Stimulated activated CD8-positive, alpha-beta memory T cell treated with anti-CD3 and anti-CD28 coated beads, Interleukin-4, amount 100 ng/mL, for 4 hours (primary cell): ENCODE measurements at places on chromosomes 7 and 10.

GRCh38 chr10:125605167-125605566 is 77.8 kb downstream of the TEX36 start:
- no peak for DNase-seq

DNA sequence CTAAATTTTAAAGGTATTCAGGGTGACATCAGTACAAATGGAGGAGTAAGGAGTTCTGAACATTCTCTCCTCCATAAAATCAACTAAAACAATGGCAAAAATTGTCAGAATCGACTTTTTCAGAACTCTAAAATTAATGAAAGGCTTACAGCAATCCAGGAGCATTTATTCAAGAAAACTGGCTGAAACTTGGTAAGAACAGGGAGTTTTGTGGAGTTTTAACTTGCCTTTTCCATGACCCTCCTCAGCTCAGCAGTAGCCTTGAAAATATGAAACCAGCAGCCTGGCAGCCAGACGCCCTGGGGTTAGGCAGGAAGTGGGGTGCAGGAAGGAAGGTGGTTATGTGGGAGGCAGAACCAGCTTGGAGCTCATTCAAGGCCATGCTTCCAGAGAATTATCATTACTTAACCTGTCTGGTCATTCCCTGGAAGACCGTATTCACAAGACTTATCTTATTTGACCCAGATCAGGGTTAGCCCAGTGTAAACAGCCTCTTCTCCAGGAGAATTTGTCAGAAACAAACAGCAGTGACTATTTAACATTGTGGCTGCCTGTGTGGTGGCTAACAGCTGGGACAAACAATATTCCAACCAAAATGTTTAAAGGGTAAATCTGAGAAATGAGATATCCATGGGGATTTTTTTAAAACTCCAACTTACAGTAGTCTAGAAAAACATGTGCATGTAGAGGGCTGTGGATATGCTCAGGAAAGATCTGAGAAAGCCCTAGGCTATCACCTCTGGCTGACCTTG is 75.7 kb upstream of the MACROH2A2 start:
- no peak for DNase-seq

GRCh38 chr7:122092964-122093797 is 50.9 kb downstream of the AASS start:
- DNase-seq = no peak

GRCh38 chr7:74275401-74275881 is 13.8 kb upstream of the CLIP2 start:
- no peak for DNase-seq

DNA sequence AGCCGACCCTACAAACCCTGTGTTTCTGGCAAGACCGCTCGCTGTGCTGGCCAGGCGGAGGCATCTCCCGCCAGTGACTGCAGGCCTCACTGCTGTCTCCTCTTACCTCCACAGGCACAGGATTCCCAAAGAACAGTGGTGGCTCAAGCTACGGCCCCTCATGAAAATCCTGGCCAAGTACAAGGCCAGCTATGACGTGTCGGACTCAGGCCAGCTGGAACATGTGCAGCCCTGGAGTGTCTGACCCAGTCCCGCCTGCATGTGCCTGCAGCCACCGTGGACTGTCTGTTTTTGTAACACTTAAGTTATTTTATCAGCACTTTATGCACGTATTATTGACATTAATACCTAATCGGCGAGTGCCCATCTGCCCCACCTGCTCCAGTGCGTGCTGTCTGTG is 36.2 kb downstream of the PITRM1 start:
- DNase-seq = no peak

- DNase-seq = no peak
Measured at GRCh38 chr7:128104108-128104742, 73.0 kb upstream of the LRRC4 start.

DNA sequence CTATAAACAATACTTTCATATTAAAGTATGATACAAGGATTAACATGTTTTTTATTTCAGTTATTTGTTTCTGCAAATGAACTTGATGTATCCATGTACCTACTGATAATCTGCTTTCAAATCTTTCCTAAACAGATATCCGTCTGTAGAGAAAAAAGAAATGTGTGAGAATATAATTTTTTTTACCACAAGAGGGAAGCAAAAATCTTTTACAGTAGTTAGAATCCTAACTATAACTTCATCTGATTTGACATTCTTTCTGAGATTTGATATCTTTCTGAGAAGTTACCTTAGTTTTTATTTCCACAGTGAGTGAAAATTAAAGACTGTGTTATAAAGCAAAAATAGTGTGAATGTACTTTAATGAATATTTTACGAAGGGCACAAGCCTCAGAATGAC is 203.9 kb upstream of the PCLO start:
- DNase-seq = no peak

DNA sequence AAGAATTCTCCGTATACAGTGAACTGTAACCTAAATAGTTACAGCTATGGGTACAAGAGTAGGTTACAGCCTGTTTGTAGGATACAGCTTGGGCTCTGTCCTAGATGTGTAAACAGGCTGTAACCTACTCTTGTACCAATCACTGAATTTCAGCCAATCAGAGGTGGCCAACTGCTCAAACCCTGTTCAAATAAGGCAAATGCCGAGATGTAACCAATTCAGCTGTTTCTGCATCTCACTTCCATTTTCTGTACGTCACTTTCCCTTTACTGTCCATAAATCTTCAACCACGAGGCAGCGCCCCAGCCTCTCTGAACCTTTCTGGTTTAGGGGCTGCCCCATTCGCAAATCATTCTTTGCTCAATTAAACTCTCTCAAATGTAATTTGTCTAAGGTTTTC is 8.3 kb upstream of the MMP21 start:
- no peak for DNase-seq

GRCh38 chr7:3151784-3152183 is 108.1 kb upstream of the CARD11 start:
- DNase-seq = no peak

GRCh38 chr10:92408017-92408361 is 117.0 kb downstream of the MARCHF5 start:
- no peak for DNase-seq

DNA sequence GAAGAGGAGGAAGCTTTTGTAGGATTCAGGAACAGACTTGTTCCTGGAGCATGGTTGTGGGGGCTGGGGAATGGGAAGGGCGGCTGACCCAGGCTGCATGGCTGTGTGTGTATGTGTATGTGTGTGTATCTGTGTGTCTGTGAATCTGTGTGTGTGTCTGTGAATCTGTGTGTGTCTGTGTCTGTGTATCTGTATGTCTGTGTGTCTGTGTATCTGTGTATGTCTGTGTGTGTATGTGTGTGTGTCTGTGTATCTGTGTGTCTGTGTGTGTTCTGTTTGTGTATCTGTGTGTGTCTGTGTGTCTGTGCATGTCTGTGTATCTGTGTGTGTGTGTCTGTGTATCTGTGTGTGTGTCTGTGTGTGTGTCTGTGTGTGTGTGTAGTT is 6.6 kb upstream of the STX1A start:
- no peak for DNase-seq

GRCh38 chr7:107993891-107994291 is 9.1 kb downstream of the LAMB1 start:
- no peak for DNase-seq

DNA sequence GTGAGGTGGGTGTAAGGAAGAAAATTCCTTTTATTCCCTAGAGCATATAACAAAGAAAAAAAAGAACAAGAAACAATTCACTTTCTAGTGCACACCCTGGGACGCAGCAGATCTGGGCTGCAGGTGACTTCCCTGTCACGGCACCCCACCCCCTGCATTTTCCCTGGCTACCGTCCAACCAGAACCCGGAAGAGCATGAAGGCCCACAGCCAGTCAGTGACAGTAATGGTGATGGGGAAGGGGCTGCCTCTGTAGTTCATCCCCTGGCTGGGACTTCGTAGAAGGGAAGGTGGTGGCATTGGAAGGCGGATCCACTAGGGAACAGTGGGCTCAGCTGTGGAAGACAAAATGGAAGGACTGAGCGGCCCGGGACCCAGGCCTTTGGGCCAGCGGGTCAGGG is 236.7 kb downstream of the BUB3 start:
- DNase-seq = no peak

DNA sequence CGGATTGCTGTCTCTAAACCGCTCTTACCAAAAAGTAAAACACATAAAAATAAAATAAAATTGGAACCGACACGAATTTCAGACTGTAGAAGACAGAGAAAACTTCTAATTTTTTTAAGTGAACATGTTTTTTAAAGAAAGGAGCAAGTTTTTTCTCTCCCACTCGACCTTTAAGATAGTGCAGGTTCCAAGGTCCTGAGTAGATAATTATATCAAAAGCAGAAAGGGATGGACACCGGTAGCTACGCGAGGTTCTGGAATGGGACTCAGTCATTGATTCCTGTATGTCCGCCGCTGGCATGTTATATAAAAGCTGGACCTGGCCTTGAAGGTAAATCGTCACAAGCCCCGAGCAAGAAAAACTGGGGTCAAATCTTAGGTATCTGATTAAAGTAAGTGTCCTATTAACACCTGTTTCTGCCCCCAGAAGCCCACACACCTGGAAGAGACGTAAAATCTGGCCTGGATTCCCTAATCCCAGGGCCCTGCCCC is 462 bp upstream of the CISD1 start:
- DNase-seq = no peak

DNA sequence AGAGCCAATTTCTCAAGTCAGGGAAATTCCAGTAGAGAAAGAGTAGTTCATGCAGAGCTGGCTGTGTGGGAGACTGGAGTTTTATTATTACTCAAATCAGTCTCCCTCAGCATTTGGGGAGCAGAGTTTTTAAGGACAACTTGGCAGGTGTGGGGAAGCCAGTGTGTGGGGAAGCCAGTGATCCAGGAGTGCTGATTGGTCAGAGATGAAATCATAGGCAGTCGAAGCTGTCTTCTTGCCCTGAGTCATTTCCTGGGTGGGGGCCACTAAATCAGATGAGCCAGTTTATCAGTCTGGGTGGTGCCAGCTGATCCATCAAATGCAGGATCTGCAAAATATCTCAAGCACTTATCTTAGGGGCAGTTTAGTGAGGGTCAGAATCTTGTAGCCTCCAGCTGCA is 194.6 kb upstream of the NRG3 start:
- DNase-seq = no peak

GRCh38 chr10:106826716-106827115 is 337.8 kb downstream of the SORCS1 start:
- DNase-seq = no peak

DNA sequence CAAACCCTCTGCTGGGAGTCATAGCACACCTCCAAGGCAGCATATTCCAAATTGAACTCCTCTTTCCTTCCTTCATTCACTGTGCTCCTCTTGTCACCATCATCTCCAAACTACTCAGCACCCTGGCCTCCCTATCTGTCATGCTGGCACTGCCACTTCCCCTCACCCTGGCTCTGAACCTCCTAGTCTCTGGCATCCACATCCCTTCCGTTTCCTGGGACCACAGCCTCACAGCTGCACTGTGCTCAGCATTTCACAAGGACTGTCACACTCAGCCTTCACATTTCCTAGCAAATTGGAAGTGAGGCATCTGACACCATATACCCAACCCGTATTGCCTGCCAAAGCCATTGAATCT is 124.7 kb downstream of the WDR11 start:
- DNase-seq = no peak

DNA sequence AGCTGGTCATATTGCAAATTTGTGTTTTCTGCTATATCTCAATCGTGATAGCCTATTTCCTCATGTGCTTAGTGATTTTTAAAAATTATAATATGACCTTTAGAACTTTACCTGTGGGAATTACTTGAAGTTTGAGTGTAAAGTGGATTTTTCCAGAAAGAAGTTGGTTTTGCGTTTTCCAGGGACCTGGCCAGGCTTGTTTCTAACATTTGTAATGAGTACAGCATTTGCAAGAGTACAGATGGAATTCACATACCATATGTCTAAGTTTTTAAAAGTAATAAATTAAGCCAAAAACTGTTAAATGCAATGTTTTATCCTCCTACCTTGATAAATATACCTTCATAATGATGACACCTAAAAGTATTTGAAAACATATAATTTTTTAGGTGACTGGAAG is 443.2 kb downstream of the REEP3 start:
- no peak for DNase-seq

DNA sequence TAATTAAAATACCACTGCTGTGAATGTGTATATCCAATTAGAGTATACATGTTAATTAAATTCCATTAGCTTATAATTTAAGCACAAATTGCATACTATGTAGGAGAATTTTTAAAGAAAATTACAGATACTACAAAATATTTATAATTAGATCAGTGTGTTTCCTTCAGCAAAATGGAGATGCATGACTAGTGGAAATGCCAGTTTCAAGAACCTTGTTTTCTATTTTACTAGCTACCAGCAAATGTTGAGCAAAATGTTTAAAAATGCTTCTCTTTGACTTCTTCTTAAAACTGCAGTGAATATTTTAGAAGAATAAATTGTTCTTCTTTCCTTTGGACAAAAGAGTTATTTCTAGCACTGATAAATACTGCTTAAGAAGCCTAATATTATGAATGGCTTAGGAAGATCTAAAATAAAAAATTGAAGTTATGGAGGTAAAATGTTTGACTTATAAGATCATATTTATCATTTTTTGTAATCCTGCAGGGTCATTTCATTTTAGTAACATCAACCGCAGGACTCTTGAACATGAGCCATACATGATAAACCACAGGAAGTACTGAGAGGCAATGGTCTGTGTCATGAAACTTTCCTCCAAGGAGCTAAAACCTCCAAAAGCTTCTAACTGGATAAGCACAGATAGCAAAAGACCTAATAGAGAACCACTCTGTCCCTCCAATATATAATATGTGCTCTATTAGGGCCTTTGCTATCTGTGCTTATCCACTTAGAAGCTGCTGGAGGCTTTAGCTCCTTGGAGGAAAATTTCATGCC is 1066.0 kb upstream of the CELF2 start:
- no peak for DNase-seq

GRCh38 chr10:119700321-119700954 is 25.4 kb upstream of the INPP5F start:
- no peak for DNase-seq

DNA sequence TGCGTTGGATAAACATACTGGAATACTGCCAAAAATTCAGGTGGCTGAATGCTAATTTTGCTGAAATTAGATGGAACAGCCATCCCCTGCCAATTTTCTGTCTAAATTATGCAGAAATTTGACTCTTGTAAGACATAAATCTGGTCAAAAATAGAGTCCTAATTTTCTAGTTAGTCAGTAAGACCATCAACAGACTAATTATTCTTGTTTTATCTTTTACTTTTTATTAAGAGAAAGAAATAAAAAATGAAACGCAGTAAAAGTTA is 110.3 kb upstream of the GATA3 start:
- no peak for DNase-seq
